Foreskin keratinocyte (primary cell): ENCODE measurements at places on chromosomes 2 and 18.

- DNase-seq: no peak
Measured at GRCh38 chr2:109117780-109118179, 11.2 kb upstream of the SH3RF3 start.

DNA sequence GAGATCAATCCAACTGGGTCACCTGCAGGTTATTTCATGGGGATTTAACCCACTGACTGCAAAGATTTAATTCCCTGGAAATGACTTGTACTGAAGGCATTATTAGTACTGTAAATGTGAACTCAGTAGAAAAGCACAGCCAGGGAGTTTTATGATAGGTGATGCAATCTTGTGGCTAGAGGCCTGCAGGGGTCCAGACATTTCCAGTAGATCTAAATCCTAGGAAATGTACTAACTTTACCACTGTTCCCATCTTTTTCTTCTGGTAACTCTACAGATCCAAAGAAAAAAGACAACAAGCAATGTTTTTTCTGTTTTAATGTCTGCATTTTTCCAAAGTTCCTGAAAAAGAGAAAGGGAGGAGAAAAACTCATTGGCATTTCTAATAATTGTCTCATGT, 500.1 kb downstream of the ARHGAP15 start:
- no peak for DNase-seq

DNA sequence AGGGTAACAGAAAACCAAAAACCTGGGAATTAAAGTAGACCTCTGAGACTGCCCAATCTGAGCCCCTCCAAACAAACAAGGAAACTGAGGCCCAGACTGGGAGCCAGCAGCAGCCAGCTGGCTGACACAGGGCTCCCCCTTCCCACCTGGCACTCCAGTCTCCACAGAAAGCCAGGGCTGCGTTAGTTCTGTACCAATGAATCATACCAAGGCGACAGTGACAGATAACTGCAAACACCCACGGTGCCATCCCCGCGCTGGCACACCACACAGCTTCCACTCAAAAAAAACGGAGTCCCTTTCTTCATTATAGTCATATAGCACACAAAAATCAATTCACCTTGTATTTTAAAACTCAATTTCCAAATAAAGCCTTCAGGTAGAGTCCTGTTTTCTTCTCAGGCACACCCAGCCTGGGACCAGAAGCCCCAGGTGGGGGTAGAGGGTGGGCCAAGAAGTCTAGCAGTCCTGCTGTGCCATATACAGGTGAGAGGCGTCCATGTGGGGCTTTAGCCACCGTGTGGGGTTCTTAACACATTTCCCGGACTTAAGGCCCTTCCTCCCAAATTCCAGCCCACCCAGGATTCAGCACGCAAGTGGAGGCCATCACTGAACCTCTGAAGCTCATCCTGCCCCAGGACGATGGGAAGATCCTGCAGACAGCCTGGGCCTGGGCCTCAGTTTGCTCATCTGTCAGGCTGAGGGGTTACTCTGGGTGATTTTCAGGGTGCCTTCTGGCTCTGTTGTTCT, 1.2 kb downstream of the PER2 start:
- DNase-seq: peak; percentile 6

DNA sequence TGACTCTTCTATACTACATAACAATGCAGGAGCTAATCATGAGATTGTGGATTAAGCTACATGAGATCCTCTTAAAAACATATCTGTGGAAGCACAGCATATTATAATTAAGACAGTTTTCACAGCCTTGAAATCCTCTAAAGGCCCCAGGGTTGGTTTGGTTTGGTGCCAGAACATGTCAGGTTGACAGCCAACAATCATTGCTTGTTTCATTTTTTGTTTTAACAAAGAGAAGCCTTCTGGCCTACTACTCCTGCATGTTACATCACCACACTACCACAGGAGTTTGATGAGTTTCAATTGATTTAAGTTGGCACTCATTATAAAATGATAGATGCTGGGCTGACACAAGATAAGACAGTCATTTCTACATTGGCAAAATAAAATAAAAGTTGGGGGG, 255.9 kb upstream of the ERBB4 start:
- peak; percentile 29 for DNase-seq

- no peak for DNase-seq
Measured at GRCh38 chr2:189109921-189110397, 69.6 kb downstream of the COL5A2 start.

- no peak for DNase-seq
Measured at GRCh38 chr2:127650041-127650784, 4.3 kb downstream of the GPR17 start.

GRCh38 chr18:55839343-55839742, 251.4 kb upstream of the TCF4 start:
- DNase-seq: peak; percentile 60
